ENCODE measurements at places on chromosomes 7 and 10. TPM values are rescaled to one million over a fixed set of nuclear protein-coding genes. Genes with fewer than 3 reads are reported as not detected.

DNA sequence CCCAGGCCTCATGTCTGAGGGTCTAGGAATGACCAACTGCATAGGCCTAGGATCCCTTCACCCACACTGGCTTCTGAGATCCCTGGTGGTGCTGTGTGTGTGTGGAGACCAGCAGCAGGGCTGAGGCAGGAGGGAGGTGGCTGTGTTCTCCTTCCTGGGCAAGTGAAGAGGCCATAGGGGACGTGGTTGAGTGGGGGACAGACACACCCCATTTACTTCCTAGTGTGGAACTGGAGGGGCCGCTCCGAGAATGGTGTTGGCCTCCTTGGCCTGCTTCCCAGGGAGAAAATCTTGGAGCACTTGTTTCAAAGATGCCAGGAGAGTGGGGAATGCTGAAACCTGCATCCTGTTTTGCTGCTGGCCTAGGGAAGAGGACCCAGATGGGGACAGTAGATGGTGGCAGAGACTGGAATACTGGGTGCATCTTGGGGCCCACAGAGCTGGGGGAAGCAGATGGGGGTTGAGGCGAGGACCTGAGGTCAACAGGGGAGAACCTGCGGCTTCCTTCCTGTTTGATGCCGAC lies 19.1 kb downstream of the UBTD1 start:
- no peak for DNase-seq

TAS2R38 gene
- not detected for polyA plus RNA-seq

DNA sequence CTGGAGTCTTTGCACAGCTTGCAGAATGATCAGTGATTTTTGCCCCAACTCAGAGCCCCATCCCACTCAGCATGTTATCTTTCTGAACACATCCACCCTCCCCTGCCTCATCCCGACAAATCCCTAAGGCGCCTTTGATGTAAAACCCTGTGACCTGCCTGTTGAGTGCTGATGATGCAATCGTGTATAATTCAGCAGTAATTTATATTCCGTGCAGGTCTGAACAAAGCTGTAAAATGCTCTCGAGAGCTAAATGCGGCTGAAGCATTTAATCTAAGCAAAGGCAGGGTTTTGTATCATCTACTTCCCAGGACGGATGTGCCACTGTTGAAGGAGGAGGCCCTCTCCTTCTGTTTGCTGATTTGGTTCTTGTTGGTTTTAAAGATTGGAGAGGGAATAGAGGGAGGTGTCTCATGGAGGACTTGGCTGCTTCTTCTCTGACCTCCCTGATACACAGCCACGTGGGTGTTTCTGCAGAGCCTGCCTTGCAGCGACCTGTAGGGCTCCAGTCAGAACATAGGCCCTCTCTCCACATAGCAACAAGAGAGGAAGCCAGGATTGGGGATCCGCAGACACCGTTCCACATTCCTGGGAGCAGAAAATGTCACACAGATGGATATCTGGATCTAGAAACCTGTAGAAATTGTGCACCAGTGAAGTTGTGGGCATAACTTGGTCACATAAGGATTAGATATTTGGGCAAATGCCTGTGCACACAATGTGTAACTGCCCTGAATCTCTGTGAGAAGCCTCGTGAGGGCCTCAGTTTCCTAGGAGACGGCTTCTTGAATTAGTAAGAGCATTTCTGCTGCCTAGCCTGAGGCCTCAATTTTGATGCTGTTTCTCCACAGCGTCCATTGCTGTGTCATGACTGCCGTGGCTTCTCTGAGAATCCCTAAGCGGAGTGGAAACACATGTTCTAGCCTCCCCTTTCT lies 90.2 kb upstream of the AGK start:
- no peak for DNase-seq

- no peak for DNase-seq
Observed at GRCh38 chr7:116546916-116547315, 22.1 kb downstream of the CAV1 start.

- no peak for DNase-seq
Observed at GRCh38 chr10:15760681-15761080, 41.0 kb upstream of the ITGA8 start.

DNA sequence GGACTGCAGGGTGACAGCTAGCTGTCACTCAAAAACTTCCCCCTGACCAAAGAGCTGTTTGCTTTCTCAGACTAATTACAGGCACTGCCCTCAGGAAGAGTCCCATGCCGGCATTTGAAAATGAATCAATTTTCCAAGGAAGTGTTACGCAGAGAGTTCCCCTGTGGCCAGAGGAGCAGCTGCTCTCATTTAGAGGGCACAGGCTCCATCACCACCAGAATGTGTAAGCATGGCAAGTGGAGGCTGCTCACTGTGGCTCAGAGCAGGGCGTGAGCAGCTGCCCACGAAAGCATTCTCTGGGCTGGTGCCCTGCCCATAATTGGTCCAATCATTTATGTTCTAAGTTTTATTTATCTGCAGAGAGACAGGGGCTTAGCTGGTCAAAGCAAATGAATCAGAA lies 202.2 kb downstream of the RAMP3 start:
- no peak for DNase-seq

- no peak for DNase-seq
Observed at GRCh38 chr7:134318443-134318842, 1.7 kb upstream of the SLC35B4 start.

- peak; percentile 33 for DNase-seq
Observed at GRCh38 chr10:61842755-61843497, 58.6 kb upstream of the ARID5B start.

DNA sequence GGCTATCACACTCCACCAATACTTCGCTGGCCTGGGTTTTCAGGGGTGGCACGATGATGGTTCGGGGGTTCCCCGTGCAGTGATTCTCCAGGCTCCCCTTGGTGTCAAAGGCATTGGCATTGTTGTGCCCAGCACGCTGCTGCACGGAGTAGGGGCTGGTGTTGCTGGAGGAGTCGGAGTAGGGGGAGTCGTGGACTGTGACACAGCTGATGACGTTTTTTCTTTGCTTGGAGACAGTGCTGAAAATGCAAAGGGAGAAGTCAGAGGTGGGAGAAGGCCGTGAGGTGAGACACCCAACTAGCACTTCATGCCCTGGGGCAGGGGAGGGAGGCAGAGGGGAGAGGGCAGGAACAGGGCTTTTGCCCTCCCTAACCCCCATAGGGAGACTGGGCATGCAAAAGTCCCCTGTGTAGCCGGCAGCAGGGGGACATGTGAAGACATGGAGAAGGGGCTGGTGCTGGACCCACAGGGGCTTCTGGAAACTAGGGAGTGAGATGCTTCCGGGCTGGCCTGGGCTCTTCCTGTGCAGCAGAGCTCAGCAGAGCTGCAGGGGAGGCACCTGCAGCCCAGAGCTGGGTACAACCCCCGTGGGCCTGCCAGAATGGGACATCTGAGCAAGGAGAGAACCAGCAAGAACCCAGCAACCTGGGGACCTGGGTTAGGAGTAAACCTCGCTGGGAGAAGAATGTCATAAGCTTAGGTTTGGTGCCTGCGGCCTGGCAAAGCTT lies 60.5 kb downstream of the CLEC2L start:
- no peak for DNase-seq

- DNase-seq = no peak
Observed at GRCh38 chr7:125241548-125241947, 311.9 kb upstream of the POT1 start.

AKR1C1 gene
- 4.2 TPM for polyA plus RNA-seq

- DNase-seq = no peak
Observed at GRCh38 chr7:104552102-104552501, 223.7 kb downstream of the LHFPL3 start.

DNA sequence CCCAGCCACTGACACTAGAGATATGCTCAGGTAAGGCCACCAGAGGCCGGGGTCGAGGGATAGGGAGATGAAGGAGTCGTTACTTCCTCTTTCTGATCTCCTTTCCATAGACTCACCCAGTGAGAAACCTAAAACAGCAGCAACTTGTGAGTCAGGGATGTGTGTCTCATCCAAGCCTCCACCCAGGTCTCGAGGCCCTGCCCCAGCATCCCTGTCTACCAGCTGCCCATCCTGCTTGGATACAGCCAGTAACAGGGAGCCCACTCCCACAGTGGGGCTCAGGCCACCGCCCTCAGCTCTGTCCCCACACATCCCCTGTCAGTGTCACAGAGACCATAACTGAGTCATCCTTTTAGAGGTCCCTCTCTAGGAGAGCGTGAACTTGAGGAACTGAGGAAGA lies 49.6 kb upstream of the CHST15 start:
- DNase-seq = no peak

DNA sequence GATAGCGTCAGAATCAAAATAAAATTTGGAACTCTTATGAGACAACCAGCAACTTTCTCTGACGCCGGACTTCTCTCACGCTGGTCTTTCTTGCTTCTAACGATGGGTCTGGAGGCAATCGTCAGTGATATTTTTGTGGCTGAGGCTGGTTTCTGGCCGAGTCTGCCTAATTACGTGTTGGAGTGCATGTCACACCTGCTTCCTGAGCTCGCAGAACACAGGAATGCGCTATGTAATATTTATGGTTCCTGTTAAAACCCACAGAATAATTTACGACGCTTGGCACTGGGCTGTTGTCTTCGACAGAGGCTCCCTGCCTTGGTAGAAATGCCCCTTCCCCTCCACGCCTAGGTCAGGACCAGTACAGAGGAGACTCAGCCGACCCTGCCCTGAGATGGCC lies 64.9 kb downstream of the NPTX2 start:
- no peak for DNase-seq

IGFBP3 gene
- 3,180 TPM for polyA plus RNA-seq

DNA sequence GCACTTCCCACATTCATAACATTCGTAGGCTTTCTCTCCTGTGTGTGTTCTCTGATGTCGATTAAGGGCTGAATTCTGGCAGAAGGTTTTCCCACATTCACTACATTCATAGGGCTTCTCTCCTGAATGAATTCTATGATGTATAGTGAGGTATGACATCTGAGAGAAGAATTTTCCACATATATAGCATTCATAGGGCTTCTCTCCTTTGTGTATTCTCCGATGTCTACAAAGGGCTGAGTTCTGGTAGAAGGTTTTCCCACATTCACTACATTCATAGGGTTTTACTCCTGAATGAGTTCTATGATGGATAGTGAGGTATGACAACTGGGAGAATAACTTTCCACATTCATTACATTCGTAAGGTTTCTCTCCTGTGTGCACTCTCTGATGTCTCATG lies 15.6 kb downstream of the ZNF12 start:
- no peak for DNase-seq

DNA sequence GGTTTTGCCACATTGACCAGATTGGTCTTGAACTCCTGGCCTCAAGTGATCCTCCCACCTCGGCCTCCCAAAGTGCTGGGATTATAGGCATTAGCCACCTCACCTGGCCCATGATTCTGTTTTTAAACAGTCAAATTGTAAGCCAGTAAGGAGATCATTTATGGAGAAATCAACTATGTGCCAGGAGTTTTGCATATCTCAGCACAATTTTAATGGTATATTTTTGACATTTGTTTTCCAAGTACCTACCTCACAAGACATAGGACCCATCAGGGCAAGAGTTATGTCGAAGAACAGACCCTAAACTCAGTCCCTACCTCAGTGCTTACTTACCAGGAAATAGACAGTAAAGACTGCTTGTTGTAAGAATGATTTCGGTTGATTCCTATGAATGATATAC lies 173.3 kb upstream of the TNS3 start:
- no peak for DNase-seq

CALML3 gene
- not detected for polyA plus RNA-seq

DNA sequence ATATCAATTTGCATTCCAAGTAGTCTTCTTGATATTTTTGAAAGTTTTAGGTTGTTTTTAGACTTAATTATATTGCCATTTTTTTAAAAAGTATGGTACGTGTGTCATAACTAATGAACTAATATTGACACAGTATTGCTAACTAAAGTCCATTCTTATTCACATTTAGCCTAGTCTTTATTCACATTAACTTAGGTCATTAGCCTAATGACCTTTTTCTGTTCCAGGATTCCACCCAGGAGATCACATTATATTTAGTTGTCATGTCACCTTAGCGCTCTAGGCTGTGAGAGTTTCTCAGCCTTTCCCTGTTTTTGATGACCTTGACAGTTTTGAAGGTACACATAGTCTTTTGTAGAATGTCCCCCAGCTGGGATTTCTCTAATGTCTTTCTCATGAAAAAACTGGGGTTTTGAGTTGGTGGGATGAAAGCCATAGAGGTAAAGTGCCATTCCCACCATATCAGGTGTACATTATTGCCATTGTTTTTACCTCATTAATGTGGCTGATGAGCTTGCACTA lies 38.5 kb downstream of the SDHAF3 start:
- DNase-seq = no peak

DNA sequence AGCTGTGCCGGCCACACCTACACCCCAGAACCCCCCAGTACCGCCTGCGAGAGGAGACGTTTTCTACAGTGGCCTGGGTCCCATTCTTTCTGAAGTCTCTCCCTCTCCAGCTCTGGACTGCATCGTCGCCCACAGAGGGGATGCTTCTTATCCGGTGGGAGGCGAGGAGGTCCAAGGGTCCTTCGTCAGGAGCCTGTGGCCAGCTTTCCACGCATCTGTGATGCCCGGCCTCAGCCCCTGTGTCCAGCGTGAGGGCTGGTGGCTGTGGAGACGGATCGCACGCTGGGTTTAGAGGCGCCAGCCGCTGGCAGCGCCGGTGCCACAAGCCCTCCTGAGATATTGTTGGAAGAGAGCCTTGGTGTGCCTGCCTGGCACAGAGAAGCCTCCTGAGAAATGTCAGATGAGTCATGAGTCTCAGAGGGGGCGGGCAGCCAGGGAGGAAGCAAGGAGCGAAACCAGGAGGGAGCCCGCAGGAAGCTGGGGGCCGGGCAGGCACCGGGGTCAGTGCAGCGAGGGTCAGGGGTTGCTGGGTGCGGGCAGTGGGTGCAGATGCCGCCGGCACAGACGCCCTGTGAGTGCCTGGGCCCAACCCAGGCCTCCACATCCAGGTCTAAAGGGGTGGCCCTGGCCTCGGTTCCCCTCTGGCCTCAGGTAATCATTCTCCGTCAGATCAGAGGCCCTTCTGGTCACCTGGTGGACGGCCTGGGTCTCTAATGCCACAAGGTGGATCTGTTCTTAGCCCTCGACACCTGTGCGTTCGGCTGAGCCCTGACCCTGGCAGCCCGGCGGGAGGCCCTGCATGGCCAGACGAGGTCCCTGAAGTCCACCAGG lies 86.0 kb upstream of the DIP2C start:
- no peak for DNase-seq

GRCh38 chr10:108901781-108902618 lies 1021.3 kb downstream of the XPNPEP1 start:
- no peak for DNase-seq

EPO gene
- polyA plus RNA-seq = not detected

GRCh38 chr10:90644165-90644564 lies 213.7 kb downstream of the HTR7 start:
- DNase-seq = no peak

PTF1A gene
- polyA plus RNA-seq = not detected

DNA sequence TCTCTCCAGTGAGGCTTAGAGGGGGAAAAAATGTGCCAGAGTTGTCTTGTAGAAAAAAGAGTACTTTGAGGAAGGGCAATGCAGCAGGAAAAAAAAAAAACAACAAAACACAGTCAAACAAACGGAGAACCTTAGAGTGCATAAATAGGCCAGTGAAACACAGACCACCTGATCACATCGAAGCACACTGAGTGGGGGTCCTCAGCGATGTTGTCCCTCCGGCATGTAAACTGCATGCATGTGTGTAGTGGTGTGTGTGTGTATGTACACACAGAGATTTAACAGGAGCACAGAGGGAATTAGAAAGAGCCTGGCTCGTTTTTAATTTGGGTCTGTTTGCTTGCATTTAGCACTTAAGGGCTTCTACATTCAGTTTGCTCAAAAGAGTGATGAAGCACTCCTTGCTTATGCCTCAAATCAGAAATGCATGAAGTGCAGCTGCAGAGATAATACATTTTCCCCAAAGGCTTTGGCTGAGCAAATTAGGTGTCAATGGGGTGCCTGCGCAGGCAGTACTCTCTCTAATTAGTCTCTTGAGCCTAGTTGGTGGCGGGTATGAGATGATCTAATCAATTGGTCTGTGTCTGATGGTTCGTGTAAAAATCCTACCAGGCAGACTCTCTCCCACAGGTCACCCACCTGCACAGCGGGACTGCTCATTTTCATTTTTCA lies 62.7 kb upstream of the FZD1 start:
- DNase-seq = no peak
